ENCODE measurements at places on chromosomes 16 and 17. TPM values are rescaled to one million over a fixed set of nuclear protein-coding genes. Genes with fewer than 3 reads are reported as not detected.

Gene KRTAP2-3
- total RNA-seq: not detected

Gene CTRB1
- 0.39 TPM for total RNA-seq

Gene PHAF1
- total RNA-seq: 11.0 TPM

Gene CCDC144A
- total RNA-seq: 3.4 TPM

Gene NME4
- total RNA-seq: 71.1 TPM

GRCh38 chr17:81021531-81022343, 13.2 kb upstream of the BAIAP2 start:
- DNase-seq: no peak

DNA sequence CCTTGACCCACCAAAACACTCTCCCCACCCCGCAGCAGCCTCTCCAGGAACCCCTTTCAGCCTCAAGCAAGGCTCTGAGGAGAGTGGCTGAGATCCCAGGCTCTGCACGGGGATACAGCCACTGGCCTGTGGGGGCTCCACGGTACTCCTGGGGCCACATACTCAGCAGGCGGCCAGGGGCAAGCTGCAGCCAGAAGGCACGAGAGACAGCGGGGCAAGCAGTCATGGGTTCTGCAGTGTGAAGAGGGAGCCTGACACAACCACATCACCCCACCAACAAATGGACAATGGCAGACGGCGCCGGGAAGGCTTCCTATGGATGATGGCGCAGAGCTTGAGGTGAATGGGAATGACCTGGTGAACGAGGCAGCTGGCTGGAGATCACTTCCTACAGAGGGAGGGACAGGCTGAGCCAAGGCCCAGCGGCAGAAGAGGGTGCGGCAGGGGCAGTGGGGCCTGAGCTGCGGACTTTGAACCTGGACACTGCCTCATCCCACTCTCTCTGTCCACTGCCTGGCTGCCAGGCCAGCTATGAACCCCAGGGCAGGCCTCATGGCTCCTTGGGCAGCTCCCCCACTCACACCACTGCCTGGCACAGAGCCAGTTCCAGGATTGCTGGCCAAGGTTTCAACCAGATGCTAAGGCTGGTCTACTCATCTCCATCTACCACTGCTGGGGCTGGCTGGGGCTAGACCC, 10.8 kb upstream of the BCAR1 start:
- peak; percentile 65 for DNase-seq

GRCh38 chr17:4679658-4680057, 24.3 kb downstream of the PELP1 start:
- DNase-seq: no peak
